ENCODE measurements at places on chromosomes 1 and 21.

DNA sequence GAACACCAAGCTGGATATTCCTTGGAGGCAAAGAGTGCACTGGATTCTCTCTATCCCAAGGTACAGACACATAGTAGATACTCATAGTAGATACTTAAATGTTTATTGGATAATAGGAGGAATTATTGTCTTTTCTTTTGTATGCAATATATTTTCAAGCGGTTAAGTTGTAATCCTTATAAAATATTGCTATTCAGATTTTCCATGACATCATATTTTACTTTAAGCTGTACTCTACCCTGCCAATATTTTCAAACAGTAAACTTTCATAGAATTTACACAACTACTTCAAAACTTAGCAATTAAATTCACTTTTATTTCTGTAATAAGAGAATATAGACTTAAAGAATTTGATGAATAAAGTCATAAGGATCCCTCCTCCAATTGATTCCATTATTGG lies 546.5 kb upstream of the CAMK1G start:
- no peak for DNase-seq

DNA sequence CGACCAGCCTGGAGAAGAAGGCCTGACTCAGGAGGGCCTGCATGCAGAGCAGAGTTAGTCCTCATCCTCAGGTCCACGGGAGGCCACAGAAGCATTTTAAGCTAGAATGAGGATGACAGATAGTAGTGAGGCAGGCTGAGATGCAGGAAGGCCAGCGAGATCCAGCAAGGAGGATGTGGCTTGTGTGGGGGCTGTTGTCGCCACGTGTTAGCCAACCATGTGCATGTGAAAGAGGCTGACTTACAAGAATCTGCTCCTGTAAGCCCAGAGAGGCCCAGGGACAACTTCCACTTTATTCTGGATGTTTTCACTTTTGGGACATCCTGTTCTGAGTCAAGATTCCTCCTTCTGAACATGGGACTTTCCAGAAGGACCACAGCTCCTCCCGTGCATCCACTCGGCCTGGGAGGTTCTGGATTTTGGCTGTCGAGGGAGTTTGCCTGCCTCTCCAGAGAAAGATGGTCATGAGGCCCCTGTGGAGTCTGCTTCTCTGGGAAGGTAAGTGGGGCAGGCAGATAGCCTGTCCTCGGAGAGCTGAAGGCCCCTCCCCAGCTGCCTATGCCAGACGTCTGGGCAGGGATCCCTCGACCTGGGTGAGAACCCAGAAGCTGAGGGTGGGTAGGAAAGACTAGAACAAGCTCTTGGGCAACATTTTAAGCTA lies at the start of gene SLAMF8:
Gene SLAMF8 (plus strand): TSS at position 433 of the 661 bp plus-strand sequence. CDS start 26 bp downstream, at position 459.
- DNase-seq = no peak

- DNase-seq = no peak
Measured at GRCh38 chr1:109995536-109995935, 11.0 kb downstream of the AHCYL1 start.

DNA sequence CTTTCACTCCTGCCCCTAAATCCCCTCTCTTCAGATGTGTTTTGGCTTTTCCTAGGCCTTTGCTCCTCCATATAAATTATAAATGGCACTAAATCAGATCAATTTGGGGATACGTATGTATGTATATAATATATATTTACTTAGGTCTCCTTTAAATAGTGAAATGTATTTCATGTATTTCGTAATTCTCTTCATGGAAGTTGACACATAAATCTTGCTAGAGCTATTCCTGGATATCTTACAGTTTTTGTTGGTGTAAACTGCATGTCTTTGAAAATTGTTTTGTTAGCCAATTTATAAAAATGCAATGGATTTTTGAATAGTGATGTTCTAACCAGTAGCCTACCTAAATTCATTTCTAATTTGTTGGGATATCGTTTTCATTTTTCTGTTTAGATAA lies 9.0 kb downstream of the RPF1 start:
- no peak for DNase-seq

DNA sequence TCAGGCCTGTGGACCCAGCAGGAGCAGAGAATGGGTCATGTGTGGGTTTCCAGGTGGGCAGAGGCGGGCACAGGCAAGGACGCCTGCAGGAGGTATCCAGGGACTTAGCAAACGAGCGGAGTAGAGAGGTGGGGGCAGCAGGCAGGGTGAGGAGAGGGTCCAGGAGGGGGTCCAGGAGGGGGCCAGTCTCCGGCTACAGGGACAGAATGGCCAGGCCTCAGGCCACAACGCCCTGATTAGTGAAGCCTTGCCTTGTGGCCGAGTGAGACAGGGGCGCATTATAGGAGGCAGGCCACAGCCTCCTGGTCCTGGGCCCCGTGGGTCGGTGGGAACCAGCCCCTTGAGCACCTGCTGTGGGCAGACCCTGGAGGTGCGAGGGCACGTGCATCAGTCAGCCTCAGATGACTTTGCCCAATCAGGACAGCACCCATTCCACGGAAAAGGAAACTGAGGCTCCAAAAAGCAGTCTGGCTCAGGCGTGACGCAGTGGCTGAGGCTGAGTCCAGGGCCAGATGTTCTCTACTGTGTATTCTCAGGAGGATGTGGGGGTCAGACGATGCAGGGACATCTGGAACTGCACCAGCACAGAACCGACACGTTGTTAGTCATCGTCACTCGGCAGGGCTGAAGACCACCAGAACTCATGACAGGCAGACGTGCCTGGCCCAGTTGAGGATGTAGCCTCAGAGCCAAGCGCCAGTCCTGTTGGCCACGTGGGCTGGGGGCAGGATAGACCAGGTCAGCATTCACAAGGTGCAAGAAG lies 113.7 kb downstream of the CRYAA start:
- DNase-seq = no peak

GRCh38 chr1:212669102-212669501 lies 30.5 kb downstream of the BATF3 start:
- no peak for DNase-seq

DNA sequence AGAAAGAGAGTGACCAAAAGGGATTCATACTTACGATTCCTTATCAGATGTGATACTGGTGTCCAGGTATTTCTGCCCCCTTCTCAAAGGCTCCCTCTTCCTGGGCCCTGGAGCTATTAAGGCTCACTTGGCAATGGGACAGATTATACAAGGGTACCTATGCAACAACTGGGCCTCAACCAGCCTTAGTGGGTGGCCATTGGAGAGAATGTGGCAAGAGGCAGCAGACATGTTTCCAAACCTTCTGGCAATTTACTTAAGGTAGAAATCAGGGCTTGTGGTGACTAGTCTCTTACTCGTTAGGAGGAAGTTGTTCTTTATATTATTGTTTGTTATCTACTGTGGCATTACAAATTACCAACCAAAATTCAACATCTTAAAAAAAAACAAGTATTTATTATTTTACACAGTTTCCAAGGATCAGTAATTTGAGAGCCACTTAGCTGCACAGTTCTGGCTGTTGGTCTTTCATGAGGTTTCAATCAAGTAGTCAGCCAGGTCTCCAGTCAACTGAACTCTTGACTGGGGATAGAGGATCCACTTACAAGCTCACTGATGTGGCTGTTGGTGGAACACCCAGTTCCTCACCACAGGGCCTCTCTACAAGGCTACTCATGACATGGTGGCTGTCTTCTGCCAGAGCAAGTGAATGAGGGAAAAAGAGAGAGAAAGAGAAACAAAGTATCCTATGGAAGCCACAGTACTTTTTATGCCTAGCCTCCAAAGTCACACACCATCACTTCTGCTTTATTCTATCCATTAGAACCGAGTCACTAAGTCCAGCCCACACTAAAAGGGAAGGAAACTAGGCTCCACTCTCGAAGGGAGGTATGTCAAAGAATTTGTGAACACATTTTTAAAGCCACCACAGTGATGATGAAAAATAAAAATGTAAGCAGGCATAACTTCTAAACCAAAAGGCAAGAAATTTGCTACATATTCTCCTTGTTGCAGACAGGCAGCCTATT lies 10.7 kb downstream of the ZNF648 start:
- no peak for DNase-seq

GRCh38 chr1:168086438-168086837 lies 50.3 kb downstream of the GPR161 start:
- DNase-seq = no peak

DNA sequence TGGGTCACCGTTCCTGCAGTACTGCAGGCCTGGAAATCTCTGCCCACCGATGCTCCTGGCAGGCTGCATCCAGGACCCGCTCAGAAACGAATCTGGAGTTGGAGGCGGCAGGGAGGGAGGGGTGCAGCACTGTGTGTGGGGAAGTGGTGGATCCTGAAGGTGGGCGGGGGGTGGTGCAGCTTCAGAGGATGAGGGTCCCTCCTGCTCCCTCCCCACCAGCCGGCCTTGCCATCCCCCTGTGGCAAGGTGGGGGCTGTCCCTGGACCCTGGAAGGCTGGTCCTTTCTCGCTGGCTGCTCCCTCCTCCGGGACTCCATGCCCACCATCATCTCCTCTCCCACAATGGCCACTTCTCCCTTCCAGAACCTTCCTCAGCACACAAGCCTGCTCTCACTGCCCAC lies 60.4 kb downstream of the B3GALT5 start:
- DNase-seq = no peak

DNA sequence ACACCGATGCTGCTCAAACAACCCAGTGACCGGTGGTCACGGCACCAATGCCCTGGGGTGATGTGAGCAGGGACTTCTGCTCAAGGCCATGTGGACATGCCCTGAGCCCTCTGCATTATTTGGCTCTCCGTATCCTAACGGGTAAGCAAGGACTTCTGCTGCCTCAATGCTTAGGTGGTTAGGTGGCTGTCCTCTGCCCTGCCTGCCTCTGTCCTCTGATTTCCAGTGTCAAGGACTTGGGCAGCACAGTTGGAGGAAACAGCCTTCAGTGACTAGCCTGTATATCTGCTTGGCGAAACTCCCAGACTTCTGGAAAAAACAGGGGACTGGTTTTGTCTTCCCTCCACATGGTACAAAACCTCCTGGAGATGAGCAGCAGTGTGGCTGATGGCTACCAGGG lies 34.5 kb downstream of the DNAJC11 start:
- no peak for DNase-seq

DNA sequence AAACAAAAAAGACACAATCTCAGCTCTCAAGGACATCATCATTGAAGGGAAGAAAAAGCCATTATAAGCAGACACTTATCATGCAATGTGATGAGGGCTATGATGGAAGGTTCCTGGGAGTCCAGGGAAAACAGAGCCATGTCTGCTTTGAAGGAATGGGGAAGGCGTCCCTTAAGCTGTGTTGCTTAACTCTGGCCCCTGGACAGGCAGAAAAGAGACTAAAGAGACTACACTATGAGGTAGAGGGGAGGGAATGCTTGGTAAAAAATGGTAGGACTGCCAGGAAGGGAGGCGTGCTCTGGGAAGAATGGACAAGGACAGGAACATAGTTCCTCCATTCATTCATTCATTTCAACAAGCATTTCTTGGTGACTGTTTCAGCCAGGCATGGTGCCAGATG lies 21.2 kb downstream of the ASAP3 start:
- no peak for DNase-seq

DNA sequence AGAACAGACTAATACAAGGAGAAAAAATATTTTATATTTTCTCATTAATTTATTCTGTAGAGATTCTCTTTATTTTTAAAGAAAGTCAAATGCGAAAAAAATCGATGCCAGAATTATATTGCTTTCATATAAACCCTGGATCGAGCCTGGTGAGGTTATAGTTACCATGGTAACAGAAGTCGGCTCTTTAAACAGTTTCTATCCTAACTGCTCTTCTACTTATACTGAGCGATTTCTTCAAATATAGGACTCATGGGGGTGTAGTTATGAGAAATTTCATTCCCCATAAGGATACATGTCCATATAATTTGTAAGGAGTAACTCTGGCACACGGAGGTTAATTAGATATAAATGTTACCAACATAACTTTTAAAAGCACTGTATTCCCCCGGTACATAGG lies 973.5 kb upstream of the NCAM2 start:
- DNase-seq = no peak

DNA sequence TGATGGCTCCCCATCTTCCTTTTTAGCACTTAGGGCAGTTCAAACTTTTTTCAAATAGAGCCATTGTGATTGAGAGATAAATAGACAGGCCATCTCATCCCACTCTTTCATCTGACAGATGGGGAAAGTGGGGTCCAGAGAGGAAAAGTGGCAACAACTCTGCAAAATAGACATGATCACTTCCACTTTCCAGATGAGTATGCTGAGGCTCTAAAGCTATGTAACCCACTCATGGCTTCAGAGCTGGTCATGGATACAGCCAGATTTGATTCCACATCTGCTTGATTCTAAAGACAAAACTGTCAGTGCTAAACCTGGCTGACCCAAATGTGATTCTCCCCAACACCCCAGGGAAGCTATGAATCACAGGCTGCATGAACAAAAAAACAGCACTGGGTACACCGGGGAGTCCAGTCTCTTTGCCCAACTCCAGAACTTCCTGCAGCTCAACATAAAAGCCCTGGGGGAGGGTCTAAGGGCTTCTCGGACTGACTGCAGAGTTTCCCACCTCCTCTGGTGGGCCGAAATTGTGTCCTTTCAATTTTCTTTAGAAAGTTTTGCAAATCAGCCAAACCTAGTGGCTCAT lies 59.3 kb downstream of the PLPP3 start:
- DNase-seq = no peak

DNA sequence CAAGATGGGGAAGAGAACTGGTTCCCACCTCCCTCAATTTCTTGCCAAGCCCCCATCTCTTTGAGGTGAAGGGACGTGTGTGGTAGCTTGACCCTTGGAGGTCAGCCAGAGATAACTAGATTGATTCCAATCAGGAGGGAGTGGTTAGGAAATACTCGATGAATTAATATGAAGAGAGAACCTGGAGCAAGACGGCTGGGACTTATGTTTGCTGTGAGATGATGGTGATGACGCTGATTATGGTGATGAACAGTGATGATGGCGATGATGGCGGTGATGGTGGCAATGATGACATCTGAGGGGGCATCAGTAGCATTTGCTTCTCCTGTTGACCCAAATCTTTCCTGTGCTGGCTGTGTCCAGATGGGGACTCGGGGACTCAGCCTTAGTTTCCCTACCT lies 724 bp downstream of the PADI1 start:
- DNase-seq = no peak

DNA sequence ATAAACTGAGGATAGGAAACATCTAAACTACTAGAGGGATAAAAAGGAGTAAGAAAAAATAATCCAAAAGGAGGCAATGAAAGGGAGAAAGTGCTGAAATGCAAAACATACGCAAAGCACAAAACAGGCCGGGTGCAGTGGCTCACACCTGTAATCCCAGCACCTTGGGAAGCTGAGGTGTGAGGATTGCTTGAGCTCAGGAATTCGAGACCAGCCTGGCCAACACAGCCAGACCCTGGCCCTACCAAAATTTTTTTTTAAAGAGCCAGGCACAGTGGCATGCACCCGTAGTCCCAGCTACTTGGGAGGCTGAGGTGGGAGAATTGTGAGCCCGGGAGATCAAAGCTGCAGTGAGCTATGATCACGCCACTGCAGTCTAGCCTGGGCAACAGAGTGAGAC lies 10.5 kb downstream of the SPOCD1 start:
- DNase-seq = no peak

- DNase-seq = no peak
Measured at GRCh38 chr21:45938811-45939520, 42.6 kb upstream of the COL6A1 start.

GRCh38 chr1:145846201-145846612 lies 777 bp downstream of the NUDT17 start:
- DNase-seq = peak; percentile 52
